ENCODE measurements at places on chromosomes 4 and X.
A peak's percentile ranks its signal among the peaks of the same experiment; 100 is the strongest.

GRCh38 chr4:158934996-158935669, 166.3 kb downstream of the FNIP2 start:
- DNase-seq = no peak

DNA sequence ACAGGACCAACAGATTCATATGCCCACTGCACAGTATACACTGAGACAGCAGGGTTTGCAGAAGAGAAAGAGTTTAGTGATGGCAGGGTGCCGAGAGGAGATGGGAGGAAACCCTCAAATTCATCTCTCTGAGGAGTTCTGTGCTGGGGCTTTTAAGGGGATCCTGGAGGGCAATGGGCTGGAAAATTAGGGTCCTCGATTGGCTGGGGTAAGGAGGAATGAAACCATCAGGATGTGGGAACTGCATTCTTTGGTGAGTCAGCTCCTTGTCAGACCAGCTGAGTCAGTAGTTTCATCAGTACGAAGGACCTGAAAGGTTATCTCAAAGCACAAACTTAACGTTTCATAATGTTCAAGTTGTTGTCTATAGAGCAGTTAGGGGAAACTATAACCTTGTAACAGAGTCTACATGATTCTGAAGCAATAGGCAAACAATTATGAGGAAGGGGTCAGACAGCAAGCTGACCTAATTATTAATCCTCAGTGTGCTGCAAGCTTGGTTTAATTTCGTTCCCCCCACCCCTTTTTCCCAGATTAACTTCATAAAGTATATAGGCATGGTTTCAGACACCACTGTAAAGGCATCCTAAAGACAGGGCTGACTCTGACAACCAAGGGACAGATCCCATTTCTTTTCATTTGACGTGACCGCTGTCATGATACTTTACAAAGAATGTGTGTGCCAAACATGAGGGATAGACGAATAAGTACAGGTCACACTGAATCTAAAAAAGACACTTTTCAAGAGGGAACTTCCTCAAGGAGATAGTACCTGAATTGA, 1.5 kb upstream of the MSMO1 start:
- DNase-seq = no peak

DNA sequence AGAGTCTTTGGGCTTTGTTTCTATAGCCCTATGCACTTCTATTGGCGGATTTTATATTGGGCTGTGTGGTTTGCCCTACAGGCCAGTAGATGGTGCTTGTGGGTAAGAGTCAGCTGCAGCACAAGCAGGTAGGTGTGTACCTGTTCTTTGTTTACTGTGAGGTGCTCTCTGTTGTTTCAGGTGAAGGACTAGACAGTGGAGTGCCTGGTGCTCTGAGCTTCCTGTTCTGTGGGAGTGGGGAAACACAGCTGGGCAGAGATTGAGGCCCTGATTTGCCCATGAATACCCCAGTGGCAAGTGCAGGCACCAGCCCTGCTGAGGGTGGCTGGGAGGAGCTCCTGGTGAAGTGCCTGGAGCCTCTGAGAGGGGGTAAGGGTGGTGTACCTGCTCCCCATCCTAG, 26.3 kb upstream of the UCP1 start:
- no peak for DNase-seq

- no peak for DNase-seq
Observed at GRCh38 chrX:63785708-63786040, 660 bp upstream of the ARHGEF9 start.

DNA sequence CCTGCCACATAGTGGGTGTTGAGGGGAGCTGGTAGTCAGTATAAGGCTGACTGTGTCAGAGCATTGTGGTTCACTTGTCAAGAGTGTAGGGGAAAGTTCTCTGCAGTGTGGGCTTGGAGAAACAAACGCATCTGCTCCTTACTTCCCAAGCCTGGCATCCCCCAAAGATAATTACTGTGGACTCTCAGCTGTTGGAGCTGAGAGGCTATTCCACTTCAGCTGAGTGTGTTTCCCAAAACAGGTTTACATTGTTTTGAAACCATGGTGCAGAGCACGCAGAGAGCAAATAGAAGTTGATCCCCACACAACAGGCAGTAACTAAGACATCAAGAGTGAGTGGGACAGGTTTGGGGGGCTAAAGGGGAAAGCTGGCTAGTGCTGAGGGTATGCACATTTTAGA, 181.0 kb upstream of the EOLA2 start:
- DNase-seq = no peak

- DNase-seq = no peak
Observed at GRCh38 chrX:110746014-110746413, 49.6 kb downstream of the CHRDL1 start.

- no peak for DNase-seq
Observed at GRCh38 chr4:185096032-185096653, 46.9 kb upstream of the SLC25A4 start.

- DNase-seq = no peak
Observed at GRCh38 chr4:144204431-144204830, 63.9 kb upstream of the GYPA start.

GRCh38 chr4:95516528-95517017, 32.2 kb downstream of the UNC5C start:
- DNase-seq = no peak

GRCh38 chrX:70252491-70252890, 7.5 kb downstream of the P2RY4 start:
- DNase-seq = no peak

GRCh38 chrX:149540131-149540620, 636 bp upstream of the EOLA1 start:
- DNase-seq = peak; percentile 81

GRCh38 chrX:57902633-57903032, 7.6 kb downstream of the ZXDA start:
- no peak for DNase-seq
